ENCODE measurements at places on chromosomes 16 and 17.
A peak's percentile ranks its signal among the peaks of the same experiment; 100 is the strongest.

GRCh38 chr16:11310997-11311561 lies 29.9 kb upstream of the PRM1 start:
- no peak for DNase-seq

DNA sequence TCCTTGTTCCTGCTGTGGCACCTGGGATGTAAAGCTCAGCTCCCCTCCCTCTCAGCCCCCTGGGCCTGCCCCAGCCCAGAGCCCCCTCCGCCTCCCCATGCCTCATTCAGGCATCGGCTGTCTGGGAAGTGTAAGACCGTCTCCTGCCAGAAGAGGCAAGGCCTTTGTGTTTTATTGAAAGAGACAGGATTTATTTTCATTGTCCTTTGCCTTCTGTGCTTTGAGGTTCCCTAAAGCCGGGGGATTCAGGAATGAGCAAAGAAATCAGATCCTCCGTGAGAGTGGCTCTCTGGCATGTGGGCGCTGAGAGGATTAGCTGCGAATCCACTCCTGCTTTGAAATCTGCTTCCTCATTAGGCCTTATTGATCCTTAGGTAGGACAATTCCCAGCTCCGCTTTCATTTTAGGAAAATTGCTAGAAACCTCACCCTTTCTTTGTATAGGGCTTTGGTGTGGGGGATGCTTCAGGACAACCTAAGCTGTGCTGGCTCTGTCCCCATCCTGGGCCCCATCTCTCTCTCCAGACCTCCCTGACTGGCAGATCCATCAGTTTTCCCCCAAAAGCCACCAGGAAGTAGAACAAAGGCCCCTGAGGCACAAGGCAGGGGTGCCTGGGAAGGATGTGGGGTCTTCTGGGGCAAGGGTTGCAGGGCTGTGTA lies 211.5 kb upstream of the TNRC6C start:
- DNase-seq = peak; percentile 95

DNA sequence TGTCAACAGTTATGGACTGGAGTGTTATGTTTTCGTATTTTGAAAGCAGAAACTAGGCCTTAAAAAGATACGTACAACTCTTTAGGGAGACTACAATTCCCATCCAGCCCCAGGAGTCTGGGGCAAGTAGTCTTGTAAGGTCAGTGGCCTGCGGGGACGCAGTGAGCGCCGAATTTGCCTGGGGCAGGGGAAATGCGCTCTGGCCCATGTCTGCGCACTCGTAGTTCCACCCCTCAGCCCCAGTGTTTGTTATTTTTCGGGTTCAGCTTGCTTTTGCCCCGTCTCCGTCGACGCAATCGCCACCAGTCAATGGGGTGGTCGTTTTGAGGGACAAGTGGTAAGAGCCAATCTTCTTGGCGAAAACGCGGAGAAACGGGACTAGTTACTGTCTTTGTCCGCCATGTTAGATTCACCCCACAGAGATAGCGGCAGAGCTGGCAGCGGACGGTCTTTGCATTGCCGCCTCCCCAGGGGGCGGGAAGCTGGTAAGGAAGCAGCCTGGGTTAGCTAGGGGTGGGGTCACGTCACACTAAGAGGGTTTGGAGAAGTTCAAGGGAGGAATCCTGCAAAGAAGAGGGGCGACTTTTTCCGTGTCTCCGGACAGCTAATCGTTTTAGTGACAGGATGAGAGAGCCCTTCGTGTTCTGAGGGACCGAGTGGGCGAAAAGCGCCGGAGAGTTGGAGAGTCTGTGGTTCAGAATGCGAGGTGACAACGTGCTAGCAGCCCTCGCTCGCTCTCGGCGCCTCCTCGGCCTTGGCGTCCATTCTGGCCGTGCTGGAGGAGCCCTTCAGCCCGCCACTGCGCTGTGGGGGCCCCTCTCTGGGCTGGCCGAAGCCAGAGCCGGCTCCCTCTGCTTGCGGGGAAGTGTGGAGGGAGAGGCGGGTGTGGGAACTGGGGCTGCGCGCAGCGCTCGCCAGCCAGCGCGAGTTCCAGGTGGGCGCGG lies 1.1 kb upstream of the BRCA1 start:
- DNase-seq = peak; percentile 18

- DNase-seq = no peak
These were observed 83.3 kb upstream of the C16orf82 start for GRCh38 chr16:26983426-26983825.

DNA sequence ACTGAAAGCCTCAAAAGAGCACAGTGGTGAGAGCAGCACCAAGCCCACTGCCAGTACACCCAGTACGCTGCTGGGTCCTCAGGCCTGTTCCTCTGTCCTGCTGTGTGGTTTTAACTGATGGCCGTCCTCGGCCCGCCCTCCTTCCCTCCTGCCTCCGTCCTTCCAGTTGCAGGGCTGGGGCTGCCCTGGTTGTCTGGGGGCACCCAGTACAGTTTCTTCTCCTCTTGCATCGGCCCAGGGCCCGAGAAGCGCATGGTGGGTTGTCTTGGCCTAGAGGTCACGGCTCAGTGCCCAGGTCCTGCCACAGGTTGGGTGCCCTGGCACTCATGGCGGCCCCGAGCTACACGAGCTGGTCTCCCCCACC lies 70.8 kb upstream of the KCTD5 start:
- DNase-seq = no peak

DNA sequence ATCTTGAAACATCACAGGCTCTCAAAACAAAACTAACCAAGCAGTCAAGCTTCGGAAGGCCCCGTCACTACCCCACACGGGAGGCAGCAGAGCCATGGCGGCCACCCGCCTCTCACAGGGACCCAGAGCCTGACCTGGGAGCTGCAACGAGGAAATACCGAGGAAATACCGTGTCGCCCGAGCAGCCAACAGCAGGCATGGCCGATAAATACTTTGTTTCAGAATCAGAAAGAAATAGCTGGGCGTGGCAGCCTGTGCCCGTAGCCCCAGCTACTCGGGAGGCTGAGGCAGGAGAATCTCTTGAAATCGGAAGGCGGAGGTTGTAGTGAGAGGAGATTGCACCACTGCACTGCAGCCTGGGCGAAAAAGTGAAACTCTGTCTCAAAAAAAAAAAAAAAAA lies 6.9 kb downstream of the LMF1 start:
- DNase-seq = no peak

GRCh38 chr17:21066394-21066793 lies 23.6 kb upstream of the USP22 start:
- no peak for DNase-seq

All from neural progenitor cell (in vitro differentiated cells).